ENCODE measurements at places on chromosomes 2 and 18.
A peak's percentile ranks its signal among the peaks of the same experiment; 100 is the strongest.

DNA sequence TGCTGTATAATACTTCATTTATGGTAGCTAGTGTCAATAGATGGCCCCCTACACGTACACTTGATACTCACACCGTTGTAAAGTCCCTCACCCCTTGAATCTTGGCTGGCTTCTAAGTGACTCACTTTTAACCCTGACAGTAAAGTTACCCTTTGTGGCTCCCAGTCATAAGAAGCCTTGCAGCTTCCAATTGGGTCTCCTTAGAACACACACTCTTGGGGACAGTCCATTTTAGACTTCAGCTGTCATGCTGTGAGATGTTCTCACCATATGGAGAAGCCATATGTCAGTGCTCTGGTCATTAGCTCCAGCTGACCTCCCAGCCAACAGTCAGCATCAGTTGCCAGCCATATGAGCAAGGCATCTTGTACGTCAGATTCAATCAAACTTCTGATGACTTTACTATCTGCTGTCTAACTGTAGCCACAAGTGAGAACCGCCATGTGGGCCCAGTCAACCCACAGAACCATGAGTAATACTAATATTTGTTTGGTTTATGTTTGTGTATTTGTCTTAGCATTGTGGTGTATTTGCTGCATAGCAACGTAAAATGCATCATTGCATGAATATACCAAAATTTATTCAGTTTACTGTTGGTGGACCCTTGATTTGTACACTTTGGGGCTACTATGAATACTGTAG lies 68.3 kb downstream of the PTPN4 start:
- ATAC-seq = peak; percentile 71

DNA sequence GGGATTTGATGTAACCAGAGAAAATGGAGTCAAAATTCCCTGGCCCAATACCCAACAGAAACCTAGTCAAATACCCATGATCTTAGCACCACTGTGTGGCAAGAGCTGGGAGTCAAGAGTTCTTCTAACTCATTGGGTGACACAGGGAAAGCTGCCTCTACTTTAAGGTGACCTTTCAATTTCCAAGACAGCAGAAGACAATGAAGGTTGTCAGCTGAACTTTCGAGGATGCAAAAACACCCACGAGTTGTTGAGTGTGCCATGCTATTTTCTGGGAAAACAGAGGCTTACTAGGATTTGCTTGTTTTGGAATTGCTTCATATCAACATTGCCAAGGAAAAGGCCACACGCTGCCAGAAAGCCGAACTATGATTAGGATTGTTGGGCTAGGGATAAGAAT lies 61.6 kb upstream of the CYRIA start:
- ATAC-seq = no peak

GRCh38 chr2:12577091-12577490 lies 139.6 kb upstream of the TRIB2 start:
- ATAC-seq = no peak

- ATAC-seq = peak; percentile 43
Observed at GRCh38 chr18:49459404-49460171, 857 bp downstream of the DYM start.

Data from activated CD4-positive, CD25-positive, alpha-beta regulatory T cell treated with anti-CD3 and anti-CD28 coated beads, Interleukin-2, amount 50 U/mL, for 24 hours (primary cell).